ENCODE measurements at places on chromosomes 7 and 10.

- DNase-seq = no peak
Measured at GRCh38 chr7:64802699-64803098, 8.5 kb downstream of the ZNF138 start.

DNA sequence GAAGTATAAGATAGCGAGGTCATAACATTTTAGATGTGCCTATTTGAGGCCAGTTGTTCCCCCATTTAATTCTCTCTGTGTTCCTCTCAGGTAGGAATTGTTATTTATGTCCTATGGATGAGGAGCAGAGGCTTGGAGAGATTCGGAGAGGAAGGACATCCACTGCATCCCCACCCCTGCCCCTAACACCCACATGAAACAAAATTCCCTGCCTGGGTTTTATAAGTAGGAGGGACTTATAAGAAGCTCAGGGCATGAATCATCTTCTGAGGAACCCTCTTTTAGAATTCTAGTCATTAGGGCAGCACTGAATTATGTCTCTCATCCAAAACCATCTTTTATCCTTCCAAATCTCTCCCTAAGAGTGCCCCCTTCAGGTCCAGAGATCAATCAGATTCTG, 5.0 kb downstream of the CHAT start:
- DNase-seq = no peak

DNA sequence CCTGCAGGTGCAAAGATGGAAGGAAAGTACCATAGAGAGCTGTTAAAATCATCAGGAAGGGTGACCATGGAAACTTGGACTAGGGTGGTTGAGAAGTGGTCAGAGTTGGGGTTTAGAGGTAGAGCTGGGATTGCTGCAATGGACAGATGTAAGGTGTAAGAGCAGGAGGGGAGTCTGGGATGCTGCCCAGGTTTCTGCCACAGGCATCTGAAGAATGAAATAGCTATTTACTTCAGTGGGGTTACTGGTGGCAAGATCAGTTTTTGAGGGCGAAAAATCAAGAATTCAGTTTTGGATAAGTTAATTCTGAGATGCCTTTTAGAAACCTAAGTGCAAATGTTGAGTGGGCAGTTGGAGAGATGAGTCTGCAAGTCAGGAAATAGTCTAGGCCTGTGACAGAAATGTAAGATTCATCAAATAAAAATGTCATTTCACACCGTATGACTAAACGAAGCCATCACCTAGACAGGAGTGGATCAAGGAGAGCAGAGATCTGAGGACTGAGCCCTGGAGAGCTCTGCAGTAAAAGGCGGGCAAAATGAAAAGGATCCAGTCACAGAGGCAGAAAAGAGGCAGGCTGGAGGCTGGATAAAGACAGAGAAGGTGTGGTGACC, 22.7 kb upstream of the TOMM7 start:
- DNase-seq = no peak

GRCh38 chr10:128040096-128040495, 86.1 kb downstream of the MKI67 start:
- no peak for DNase-seq

DNA sequence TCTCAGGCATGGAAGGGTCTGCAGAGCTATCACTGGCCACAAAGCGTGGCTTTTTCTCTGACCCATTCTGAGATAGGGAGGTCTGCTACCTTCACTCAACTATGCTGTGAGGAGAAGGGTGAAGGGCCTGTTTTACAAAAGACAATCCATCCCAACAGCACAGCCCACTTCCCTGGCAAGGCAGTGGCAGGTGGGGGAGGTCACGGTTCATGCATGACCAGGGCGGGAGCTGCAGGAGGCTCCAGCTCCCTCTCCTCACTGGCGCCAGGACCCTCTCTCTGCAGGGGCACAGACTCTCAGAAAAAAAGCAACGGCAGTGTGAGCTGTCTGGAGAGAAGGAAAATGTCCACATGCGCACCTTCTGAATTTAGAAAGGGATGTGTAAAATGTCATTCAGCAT, 28.5 kb downstream of the GRB10 start:
- no peak for DNase-seq

DNA sequence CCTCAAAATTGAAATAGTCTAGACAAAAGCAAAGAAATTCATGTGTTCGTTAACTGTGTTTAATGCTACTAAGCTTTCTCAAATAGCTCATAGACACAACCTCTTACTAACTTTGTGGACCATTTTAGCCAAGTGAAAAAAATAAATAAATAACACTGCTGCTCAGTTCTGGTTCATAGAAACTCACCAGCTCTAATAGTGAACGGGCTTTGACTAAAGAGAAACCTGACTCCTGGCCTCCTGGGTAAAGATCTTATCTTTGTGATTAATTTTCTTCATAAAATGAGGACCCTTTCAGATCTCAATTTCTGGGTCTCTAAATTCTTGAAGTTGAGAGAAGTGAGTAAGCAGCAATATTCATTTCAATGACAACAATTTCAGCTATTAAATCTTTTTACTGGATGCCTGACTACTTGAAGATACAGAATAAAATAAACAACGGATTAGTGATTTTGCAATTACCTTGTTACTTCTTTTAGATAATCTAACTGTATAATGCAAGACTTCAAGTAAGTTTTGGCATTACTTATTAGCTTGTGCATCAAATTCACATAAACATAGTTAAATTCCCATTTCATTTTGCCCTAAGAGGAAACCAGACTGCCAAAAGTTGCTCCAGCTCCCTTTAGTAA, 3.1 kb downstream of the CADPS2 start:
- DNase-seq = no peak

DNA sequence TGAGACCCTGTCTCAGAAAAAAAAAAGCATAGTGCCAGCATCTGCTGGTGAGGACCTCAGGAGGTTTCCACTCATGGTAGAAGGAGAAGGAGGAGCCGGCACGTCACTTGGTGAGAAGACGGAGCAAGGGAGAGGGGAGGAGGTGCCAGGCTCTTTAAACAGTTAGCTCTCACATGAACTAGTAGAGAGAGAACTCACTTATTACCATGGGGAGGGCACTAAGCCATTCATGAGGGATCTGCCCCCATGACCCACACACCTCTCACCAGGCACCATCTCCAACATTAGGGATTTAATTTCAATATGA, 62.9 kb upstream of the VKORC1L1 start:
- DNase-seq = no peak

DNA sequence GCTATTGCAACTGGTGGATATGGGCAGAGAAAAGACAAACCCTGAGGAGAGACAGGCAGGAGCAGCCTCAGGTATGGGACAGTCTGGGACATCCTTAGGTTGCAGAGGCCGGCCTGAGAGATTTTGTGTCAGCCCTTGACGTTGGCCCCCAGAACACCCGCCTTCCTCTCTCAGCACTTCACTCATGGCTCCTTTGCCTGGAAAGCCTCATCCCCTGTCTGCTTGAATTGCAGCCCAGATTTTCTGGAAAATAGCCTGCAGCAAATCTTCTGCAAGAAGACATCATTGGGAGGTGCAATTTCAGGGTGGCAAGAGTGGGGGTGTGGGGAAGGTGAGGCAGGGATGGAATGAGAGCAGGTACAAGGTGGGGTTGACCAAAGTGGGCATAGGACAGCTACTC, 2.2 kb upstream of the FRMD4A start:
- no peak for DNase-seq

- no peak for DNase-seq
Measured at GRCh38 chr7:122676466-122676865, 22.5 kb downstream of the RNF133 start.

DNA sequence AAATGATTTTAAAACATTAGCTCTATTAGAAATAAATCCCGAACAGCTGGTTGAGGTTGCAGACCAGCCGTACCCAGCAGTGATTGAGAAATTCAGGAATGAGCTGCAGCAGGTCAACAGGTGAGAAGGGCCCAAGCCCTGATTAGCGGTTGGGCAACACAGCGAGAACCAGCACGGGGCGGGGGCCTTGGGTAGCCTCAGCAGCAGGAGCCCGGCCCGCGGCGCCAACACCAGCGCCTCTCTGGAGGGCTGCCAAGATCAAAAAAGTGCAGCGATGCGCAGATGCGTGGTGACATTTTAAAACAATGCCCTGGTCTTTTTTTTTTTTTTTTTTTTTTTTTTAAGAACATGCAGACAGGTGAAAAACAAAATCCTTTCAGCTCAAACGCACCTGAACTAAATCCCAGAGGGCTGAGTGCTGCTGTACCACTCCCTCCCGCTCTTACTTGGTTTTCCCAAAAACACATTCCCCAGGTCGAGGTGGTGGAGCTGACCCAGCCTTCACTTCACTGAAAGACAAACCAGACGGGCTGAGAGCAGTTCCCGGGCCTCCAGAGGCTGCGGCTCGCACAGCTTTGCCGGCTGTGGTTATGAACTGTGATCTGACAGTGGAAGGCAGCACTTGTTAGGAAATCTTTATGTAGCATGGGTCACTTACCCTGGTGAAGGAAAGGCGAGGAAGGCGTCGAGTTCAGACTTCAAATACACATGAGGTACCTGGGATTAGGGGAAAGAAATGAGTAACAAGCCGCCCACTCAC, 579.4 kb downstream of the SDK1 start:
- no peak for DNase-seq

DNA sequence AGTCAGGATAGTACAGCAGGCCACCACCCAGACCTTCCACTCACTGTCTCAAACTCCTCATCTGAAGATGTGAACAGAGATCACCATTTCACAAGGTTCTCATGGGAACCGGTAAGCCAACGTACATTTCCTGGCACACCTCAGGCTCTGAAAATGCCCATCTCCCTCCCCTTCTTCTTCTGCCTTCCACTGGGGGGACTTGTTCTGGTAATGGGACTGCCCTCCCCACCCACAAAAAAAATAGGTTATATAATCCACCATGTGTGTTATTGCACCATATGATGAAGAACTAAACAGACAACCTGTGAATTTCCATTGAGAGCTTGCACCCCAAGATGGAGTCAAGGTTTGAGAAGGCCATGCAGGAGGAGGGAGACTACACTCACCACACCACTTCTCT, 42.1 kb upstream of the IKZF1 start:
- no peak for DNase-seq

GRCh38 chr7:127667759-127668530, 16.0 kb downstream of the SND1 start:
- DNase-seq = no peak

- DNase-seq = no peak
Measured at GRCh38 chr10:22491480-22491879, 146.2 kb downstream of the SPAG6 start.

GRCh38 chr7:83684928-83685327, 36.0 kb upstream of the SEMA3E start:
- no peak for DNase-seq

DNA sequence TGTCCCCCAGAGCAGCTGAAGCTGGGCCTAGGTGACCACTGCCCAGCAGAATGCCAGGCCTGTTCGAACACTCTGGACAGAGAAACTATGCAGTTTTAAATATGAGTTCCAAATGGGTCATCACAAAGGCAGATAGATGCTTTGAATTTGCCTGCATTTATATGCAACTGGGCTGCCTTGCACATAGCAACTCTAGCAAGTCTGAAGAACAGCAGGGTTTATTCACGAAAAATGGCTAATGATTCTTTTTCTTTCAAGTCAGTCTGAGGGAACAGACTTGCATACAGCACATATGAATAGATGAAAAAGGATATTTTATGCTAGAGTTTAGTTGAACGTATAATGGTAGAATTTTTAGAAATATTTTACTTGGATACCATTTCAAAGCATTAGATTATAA, 68.5 kb downstream of the SLC35B4 start:
- no peak for DNase-seq

DNA sequence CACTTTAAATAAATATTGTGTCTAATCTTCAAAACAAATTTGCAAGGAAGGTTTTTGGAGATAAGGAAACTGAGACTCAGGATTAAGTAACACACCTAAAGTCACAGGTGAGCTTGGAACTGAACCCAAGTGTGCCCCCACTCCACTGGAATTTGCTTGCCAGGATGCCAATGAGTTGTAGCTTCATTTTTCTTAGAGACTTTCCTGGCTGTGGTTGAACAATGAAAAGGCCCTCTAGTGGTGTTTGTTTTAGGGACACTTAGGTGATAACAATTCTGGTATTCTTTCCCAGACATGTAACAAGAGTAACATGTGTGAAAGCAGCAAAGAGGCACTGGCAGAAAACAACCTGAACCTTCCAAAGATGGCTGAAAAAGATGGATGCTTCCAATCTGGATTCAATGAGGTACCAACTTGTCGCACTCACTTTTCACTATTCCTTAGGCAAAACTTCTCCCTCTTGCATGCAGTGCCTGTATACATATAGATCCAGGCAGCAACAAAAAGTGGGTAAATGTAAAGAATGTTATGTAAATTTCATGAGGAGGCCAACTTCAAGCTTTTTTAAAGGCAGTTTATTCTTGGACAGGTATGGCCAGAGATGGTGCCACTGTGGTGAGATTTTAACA, 1.5 kb downstream of the IL6 start:
- no peak for DNase-seq

- DNase-seq = no peak
Measured at GRCh38 chr10:25493122-25493893, 318.5 kb downstream of the GPR158 start.

DNA sequence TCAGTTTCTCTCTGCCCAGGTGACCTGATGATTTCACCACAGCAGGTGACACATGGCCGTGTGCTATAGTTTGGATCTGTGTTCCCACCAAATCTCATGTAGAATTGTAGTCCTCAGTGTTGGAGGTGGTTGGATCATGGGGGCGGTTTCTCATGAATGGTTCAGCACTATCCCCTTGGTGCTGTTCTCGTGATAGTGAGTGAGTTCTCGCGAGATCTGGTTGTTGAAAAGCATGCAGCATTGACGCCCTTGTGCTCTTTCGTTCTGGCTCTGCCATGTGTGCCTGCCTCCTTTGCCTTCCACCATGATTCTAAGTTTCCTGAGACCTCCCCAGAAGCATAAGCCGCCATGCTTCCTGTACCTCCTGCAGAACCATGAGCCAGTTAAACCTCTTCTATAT, 85.2 kb upstream of the C1QL3 start:
- DNase-seq = no peak

GRCh38 chr10:75108684-75109458, 2.6 kb upstream of the SAMD8 start:
- DNase-seq = no peak

DNA sequence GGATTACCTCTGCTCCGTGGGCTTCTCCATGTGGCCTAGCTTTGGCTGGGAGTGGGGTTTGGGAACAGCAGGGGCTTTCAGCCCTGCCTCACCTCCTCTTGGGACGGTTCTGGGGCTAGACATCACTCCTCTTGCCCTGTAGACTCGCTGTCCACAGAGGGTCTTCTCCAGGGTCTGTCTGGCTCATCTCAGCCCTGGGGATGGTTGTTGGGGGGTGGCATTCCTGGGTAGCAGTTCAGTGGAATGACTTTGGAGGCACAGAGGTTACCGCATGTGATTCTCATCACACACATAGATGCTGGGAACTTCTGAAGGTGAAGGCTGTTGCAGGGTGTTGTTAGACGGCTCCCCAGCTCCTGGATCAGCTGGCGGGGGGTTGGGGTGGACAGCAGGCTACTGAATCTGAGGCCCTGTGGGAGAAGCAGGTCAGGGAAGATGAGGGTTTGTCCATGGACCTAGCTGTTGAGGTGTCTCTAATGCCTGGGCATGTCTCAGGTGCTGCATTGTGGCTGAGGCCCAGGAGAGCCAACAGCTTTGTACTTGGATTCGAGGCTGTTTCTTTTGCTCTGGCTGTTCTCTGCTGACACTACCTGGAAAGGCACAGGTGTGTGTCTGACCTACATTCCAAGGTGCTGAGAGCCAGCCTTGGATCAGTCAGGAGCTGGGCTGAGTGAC, 23.8 kb downstream of the RAMP3 start:
- DNase-seq = peak; percentile 56

All from type B pancreatic cell (in vitro differentiated cells).